Hypothalamus (tissue), 51 donors: ENCODE measurements at places on chromosomes 12 and 14.

DNA sequence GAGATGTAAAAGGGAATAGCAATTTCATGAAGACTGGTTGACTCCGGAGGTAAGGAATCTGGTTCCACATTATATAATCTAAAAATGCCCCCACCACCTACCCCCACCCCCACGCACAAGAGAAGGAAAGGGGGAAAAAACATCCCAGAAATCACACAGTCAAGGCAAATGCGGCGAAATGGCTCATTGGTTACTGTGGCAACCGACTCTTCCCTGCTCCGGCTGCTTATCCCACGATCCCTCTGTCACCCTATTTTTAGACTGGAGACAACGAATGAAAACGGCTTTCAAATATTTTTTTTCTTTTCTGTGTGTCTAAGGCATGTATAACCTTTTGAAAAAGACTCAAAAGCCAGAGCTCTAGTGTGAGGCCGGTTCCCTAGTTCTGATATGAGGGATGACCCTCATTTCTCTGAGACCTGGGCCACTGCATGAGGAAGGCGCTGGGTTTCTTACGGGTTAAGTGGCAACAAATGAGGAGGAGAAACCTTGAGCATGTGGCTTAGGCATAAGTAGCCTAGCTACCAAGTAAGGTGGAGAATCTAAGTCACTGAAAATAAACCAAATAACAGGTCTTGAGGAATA is 148.3 kb upstream of the GRIN2B start:
- no peak for DNase-seq

DNA sequence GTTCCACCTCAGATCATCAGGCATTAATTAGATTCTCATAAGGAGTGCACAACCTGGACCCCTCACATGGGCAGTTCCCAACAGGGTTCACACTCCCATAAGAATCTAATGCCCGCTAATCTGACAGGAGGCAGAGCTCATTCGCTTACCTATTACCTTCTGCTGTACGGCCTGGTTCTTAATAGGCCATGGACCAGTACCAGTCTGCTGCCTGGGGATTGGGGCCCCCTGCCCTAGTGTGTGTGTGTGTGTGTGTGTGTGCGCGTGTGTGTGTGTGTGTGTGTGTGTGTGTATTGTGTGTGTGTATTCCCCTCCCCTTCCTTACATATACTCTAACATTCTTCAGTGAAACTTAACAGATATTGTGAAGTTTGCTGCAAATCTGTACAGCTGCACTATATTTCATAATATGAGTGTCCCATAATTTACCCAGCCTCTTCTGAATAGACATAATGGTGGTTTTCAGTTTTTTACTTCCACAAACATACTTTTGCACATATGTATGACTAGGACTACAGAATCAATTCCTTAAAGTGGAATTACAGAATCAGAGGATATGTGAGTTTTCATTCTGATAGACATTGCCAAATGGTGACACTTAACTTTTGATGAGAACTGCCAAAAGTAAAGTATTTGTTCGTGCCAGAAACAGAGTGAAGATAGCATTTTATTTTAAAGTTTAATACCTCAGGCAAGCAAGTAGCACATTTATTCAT is 205.2 kb upstream of the EEA1 start:
- DNase-seq = no peak

GRCh38 chr12:4960030-4960429 is 50.3 kb downstream of the KCNA1 start:
- no peak for DNase-seq

DNA sequence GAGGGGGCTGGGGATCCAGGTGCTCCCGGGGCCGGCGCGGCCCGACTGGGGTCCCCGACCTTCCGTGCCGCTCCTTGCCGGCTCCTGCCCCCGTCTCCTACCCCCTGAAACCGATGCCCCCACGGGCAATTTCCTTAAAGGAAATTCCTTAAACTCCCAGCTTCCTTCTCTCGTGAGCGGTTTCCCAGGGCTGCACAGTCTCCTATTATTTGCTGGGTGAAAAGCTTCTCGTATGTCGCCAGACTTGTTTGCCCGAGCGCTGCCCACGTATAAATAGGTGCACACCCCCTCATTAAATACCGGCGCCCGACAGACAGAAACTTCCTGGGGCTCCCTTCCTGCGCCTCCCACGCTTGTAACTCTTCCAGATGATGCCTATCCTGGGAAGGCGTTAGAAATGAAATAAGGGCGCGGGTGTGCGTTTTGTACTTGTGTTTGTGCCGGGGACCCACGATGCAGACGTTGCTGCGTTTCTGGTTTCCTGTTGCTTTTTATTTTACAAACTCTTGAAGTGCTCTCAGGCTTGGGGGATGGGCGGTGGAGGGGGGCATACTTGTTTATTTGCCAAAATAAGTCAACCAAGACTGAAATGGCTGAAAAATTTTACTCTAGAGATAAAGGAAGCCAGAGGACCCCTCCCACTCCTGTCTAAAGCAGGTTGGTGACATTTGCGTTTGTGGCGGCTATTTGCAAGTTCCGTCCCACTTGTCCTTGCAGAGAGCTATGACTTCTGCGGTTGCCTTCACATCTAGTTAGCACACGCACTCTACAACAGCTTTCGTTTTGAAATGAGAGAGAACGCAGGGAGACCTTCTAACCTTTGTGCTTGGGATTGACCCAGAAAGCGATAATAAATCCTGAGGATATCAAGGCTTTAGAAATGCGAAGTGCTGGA is 1.0 kb downstream of the HIP1R start:
- no peak for DNase-seq

GRCh38 chr12:67002720-67003119 is 266.4 kb upstream of the CAND1 start:
- DNase-seq = no peak

GRCh38 chr12:34526946-34527345 is 504.6 kb downstream of the ALG10 start:
- no peak for DNase-seq

DNA sequence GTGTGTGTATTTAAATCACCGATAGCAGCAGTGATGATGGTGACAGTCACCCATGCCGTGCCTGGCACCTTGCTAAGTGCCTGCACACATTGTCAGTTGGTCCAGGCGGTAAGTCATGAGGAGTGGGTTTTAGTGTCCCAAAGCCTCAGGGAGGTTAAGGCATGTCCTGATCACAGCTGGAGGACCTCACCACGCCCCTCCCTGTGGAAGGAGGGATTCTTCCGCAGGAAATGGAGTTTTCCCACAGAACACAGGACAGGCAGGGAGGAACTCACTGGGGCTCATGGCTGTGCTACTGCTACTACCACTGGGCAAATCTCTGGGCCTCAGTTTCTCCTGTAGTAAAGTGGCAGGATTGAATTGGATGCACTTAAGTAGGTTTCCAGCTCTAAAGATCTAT is 142.3 kb downstream of the CACNA1C start:
- no peak for DNase-seq

GRCh38 chr12:121165316-121165715 is 32.6 kb downstream of the P2RX7 start:
- DNase-seq = no peak

DNA sequence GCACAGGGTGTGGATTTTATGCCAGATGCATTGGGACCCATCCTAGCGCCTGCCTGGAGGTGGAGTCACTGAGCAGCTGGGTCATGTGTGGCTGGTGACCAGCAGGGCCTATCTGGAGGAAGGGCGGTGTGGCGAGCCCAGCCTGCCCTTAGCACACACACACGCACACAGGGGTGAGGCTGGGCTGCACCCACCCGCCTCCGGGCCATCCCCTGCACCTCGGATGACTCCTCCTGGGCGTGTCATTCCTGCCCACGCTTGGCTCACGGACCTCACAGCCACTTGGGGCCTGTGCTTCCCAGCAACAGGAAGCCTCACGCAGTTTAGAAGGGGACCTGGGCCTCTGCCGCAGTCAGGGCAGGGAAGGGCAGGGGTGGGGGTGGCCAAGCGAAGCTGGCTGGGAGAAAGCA is 36.2 kb upstream of the FZD10 start:
- no peak for DNase-seq

- no peak for DNase-seq
These were observed 140.0 kb downstream of the PDE3A start for GRCh38 chr12:20508359-20508758.

GRCh38 chr12:114710151-114710550 is 26.2 kb upstream of the TBX3 start:
- no peak for DNase-seq

DNA sequence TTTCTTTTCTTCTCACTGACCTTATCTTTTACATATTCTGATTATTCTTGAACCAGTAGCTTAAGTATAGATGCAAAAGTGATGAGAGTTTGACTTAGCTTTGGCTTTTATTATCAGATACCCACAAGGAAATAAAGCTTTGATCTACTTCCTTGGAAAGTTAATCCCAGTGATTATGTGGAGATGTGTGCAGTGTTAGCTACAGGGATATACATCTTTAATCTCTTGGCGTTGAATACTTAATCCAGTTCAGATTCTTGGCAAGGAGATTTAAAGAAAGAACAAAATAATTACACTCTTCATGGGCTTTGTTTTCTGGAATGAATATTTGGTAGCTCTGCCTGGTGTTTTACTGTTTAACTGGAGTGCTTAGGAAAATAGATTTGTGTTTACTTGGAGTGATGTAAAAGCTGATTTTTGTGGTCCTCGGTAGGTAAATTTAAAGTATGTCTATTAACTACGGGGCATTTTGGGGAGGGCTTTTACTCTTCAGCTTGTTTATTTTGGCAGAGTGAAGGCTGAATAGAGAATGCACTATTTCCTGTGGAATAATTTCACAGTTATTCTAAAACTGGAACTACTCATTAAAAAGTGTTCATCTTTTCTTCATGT is 150.1 kb upstream of the LRIG3 start:
- no peak for DNase-seq

DNA sequence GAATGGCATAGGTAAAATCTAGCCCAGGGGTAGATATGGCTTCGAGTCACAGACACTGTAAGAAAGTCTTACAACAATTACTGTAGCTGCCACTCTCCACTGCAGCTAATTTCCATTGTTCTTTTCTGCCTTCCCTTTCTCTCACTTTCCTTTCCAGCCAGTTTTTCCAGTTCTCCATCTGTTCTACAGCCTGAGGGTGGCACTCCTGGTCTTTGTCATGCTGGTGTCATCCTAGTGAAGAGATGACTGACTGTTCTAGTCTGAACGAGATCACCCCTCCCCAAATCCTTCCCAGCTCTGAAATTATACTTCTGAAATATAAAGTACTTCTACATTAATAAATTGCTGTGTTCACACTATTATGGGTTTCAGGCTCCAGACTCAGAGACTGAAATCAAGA is 74.2 kb upstream of the CSRP2 start:
- no peak for DNase-seq

GRCh38 chr12:63916561-63917476 is 72.3 kb downstream of the SRGAP1 start:
- DNase-seq = no peak

DNA sequence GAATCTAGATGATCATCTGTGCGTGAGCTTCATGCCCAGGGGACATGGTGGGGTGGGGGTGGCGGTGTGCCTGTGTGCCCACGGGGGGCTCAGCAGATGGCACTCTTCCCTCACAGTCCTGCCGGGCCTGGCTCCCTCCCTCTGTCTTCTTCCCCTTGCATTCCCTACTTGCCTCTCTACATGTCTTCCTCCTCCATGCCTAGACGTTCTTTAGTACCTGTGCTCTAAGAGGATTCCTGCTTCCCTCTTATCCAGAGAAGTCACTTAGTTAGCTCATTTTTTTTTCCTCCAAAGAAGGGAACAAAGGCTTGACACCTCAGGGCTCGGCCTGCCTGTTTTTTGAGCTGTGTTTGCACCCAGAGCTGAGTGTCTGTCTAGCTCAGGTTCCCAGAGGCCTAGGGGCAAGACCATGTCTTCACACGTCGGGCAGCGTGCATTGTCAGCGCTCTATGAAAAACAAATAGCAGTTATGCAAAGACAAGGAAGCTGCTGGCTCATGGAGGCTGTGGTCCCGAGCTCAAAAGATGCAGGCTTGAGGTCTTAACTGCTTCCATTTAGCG is 48.8 kb downstream of the NINJ2 start:
- no peak for DNase-seq
